ENCODE measurements at places on chromosomes 7 and 10.

DNA sequence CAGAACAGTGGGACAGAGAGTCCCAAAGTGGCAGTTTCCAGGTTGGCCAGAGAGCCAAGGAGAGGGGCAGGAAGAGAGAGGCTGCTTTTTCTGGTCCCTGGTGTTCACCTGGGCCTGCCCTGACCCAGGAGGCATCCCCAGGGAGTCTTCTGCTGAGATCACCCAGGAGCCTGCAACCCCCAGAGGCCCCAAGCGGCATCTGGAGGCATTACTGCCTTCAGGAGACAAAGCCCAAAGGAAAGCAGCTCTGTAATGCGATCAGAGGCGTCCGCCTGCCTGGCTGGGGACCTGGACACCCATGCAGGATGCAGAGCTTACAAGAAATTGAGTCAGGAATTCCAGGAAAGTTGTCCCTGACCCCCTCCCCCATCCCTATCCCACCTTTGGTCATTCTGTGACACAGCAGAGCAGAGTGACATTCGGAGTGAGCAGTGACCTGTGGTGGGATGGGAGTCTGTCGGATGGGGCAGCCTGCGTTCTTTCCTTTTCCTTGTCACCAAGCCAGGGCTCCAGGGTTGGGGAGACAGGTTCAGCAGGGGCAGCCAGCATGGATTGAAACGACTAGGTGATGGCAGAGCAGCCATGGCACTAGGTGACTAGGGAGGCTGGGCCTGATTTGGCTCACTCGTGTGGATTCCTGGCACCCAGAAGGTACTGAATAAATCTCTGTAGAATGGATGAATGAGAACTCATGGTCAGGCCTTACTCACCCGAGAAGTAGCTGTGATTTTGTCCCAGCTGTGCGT, 10.4 kb downstream of the UNC5B start:
- no peak for DNase-seq

DNA sequence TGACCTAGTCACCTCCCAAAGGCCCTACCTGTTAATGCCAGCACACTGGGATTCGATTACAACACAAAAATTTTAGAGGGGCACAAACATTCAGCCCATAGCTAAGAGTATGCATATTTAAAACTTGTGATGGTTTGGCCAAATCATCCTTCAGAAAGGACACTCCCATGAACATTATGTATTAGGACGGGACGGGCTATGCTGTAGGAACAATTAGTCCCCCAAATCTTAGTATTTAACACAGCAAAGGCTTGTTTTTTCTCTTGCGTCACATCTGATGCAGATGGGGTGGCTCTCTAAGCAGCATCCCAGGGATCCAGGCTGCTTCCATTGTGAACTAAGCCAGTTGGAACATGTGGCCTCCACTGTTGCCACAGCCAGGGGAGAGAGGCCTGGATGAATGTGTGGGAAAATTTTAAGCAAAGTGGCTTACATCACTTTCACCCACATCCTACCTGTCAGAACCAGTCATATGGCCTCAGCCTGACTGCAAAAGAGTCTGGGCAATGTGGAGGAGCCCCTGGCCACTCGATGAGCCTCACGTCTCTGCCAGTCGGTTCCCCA, 26.6 kb downstream of the CHST3 start:
- DNase-seq: no peak

DNA sequence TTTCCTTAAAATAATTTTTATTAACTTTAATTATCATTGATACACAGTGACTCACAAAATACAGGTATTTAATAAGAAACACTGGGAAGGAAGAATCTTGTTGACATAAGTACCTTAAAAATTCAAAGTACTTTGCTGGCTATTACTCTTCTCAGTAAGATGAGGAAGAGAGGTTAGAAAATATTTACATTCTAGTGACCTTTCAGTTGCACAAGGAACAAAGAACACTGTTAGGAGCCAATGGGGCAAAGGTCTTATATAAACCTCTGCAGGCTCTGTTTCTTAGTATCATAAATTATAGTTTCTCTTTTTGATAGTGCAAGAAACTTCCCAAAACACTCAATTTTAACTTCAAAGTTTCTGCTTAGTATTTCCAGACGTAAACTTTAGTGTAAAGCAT, 4.8 kb upstream of the TAX1BP1 start:
- no peak for DNase-seq

- DNase-seq: no peak
Observed at GRCh38 chr10:76138286-76138685, 706.9 kb downstream of the LRMDA start.

DNA sequence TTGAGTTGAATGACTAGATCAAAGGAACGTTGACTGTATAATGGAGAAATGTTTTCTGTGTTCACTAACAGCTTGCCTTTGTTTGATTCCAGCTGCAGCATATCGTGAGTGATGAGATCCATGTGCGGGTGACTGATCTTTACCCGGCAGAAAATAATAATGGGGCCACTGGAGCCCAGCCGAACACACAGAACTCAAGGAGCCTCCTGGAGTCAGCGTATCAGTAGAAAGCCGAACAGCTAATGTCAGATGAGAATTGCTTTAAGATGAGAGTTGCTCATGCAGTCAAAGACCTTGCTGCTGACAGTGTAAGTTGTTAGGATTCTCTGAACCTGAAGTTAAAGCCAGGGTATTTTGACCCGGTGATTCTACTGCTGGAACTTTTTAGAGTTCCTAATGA, 34.3 kb upstream of the MTPAP start:
- DNase-seq: no peak

DNA sequence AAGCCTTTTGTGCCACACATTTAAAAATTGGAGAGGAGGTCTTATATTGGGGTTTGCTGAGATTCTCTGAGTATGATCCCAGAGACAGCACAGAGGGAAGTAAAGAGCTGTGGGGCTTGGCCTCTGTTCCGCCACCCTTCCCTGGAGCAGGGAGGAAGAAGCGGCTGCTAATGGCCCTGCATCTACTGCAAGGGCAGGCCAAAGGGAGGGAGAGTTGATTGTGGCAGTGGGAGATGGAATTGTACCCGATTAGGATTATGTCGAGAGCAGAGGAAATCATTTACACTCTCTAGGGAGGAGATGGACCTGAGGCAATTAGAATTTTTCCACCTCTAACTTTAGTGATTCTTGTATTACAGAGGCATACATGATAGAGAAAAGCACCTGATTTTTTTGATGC, 28.8 kb downstream of the CYP17A1 start:
- no peak for DNase-seq

DNA sequence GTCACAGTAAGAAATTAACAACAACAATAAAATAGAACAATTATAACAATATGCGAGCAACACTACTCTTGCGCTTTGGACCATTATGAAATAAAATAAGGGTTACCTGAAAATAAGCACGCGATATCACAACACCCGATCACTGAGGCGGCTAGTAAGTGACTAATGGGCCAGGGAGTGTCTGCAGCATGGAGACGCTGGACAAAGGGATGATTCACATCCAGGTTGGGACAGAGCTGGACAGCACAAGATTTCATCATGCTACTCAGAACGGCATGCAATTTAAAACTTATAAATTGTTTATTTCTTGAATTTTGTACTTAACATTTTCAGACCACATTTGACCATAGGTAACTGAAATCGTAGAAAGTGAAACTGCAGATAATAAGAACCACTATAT, 15.6 kb downstream of the HIBADH start:
- DNase-seq: no peak

DNA sequence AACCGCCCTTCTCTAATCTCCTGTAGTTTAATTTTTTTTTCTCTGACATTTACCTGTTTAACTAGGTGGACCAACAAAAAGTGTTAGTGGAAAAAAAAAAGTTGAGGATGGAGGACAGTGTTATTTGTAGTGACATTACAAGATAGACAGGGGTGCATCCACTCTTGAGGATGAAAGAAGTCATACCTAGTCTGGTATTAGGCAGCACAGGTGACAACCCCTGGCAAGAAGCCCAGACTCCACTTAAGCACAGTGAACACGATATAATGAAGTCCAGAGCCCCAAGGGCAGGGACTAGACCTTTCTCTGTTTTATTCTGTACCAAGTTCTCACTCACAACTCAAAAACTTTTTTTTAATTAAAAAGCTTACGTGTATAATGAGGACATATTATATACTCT, 268.4 kb downstream of the GPR37 start:
- DNase-seq: no peak

GRCh38 chr10:32600317-32600716, 154.4 kb downstream of the CCDC7 start:
- no peak for DNase-seq

DNA sequence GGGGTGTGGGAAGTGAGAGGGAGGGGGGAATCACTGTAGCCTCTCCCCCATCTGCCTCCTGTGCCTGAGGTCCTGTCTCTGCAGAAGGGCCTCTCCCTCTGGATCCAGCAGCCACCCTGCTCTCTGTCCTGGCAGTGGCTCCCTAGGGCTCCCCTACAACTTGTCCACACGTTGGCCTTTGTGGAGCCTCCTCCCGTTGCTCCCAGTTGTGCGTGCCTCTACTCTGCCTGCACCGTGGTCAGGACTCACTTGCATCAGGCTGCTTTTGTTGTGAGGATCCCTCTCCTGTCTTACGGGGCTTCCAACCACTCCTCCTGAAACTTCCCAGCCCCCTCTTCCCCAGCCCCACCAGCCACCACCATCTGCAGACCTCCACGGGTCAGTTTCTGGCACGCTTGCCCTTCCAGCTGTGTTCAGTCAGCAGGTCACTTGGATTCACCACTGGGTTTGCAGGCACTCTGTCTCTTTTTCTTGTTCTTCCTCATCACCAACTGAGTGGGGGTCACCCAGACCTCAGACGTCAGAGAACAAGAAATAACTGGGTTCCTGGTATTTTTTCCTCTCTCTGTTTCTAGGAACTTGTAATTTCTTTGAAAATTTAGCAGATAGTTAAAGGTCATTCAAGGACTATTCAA, 62.3 kb downstream of the RAMP3 start:
- no peak for DNase-seq

GRCh38 chr10:128466831-128467371, 340.7 kb upstream of the MKI67 start:
- no peak for DNase-seq

DNA sequence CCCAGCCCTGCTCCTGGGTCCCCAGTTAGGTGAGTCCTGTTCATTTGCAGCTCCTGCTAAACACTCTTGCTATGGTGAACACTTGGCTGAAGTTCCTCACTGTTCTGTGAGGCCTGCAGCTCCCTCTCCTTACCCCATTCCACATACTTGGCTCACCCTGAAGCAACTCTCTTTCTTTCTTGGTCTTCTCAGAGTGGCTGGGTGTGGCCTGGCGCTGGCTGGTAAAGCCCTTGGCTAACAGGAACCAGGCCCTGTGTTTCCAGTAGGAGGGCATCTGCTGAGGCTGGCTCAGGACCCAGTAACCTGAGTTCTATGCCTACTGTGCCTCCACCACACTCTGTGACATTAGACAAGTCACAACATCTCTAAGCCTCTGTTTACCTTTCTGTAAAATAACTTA, 53.1 kb upstream of the COL13A1 start:
- no peak for DNase-seq

DNA sequence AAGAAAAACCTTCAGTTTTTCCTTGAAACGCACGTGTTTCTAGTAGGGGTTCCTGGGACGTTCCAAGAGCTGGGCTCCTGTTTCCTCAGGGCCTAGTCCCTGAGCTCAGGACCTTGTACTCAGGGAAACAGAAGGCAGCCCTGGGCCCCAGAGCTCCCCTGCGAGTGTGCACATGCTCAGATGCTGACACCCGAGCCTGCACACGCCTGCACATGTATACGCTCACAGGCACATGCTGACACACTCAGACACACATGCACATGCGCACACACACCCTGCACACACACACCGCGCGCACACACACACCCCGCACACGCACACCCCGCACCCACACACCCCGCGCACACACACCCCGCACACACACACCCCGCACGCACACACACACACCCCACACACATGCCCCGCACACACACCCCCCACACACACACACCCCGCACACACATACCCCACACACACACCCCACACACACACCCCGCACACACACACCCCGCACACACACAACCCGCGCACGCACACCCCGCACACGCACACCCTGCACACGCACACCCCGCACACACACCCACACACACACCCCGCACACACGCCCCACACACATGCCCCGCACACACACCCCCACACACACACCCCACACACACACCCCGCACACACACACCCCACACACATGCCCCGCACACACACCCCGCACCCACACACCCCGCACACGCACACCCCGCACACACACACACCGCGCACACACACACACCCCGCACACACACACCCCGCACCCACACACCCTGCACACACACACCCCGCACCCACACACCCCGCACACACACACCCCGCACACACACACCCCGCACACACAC, 52.2 kb downstream of the CALML3 start:
- no peak for DNase-seq

GRCh38 chr10:127962205-127962604, 55.3 kb downstream of the PTPRE start:
- DNase-seq: no peak

DNA sequence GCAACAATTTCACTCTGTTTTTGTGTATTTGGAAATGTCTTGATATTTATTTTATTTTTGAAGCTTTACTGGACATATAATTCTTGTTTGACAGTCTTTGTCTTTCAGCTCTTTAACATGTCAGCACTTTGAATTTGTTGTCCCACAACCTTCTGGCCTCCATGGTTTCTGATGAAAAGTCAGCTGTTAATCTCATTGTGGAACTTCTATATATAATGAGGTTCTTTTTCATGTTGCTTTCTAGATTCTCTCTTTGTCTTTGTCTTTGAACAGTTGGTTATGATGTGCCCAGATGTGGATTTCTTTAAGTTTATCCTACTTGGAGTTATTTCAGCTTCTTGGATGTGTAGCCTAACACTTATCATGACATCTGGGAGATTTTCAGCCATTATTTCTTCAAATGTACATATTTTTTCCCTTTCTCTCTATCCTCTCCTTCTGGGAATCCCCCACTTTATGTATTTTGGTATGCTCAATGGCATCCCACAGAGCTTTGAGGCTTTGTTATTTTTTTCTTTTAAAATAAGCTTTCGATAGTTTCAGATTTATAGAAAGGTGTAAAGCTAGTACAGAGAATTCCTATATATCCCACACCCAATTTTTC, 9.5 kb upstream of the LMTK2 start:
- no peak for DNase-seq

- DNase-seq: no peak
Observed at GRCh38 chr7:81280531-81280930, 361.7 kb upstream of the SEMA3C start.

DNA sequence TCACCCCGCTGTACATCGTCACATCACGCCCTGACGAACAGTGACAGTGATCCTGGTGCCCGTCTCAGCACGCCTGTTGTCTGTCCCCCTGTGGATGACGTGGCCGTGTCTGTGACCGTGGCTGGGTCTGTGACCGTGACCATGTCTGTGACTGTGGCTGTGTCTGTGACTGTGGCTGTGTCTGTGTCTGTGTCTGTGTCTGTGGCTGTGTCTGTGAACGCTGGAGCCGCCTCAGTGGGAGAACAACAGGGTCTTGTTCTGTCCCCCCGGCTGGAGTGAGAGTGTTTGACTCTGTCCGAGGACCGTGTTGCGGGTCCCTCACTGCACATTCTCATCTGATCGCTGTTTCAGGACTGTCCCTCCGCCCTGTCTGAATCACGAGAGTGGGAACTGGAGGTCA, 202.2 kb downstream of the TCERG1L start:
- DNase-seq: no peak
